Cerebellar nuclear complex (tissue), 1 donor: ENCODE measurements at places on chromosomes 7 and 10.
A peak's percentile ranks its signal among the peaks of the same experiment; 100 is the strongest.

DNA sequence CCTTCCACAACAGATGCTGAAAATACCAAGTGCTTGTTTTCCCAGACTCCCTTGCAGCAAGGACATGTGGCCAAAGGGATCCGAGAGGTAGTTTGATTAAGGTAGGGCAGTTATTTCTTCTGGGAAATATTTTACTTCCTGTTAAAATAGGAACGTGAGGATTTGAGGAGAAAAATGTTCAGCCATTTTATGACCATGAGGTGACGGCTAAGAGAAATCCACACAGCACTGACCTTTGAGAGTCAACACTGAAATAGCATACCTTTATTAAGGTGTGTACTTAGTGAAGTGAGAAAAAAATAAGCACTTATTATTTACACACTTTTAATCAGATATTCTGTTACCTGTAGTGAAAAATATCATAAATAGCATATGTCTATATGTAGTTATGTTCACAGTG is 133.9 kb downstream of the PPP1R3A start:
- no peak for DNase-seq

DNA sequence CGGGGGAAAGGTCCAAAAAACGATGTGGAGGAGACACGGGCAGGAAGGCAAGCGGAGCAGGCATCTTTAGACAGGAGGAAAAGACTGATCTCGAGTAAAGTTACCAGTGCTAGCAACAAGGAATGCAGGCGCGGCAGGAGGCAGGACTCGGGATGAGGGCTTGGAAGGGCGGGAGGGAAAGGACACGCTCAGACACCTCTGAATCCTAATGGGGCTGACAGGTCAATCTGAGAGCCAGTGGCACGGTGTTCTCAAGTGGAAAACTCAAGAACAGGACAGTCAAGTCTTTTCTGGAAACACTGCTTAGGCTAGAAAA is 155.3 kb upstream of the COBL start:
- no peak for DNase-seq

DNA sequence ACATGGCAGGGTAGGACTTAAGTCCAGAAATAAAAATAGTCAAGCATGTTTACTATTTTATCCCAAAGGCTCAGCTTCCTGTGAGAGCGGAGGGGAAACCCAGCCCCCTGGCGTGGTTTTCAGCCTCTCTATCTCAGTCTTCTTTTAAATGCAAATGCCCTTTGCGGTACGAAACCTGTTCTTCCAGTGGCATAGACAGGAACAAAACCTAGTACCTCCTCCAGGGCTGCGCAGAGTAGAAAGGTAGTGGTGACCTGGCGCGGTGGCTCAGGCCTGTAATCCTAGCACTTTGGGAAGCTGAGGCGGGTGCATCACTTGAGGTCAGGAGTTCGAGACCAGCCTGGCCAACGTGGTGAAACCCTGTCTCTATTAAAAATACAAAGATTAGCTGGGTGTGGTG is 181.3 kb upstream of the FOXK1 start:
- no peak for DNase-seq

DNA sequence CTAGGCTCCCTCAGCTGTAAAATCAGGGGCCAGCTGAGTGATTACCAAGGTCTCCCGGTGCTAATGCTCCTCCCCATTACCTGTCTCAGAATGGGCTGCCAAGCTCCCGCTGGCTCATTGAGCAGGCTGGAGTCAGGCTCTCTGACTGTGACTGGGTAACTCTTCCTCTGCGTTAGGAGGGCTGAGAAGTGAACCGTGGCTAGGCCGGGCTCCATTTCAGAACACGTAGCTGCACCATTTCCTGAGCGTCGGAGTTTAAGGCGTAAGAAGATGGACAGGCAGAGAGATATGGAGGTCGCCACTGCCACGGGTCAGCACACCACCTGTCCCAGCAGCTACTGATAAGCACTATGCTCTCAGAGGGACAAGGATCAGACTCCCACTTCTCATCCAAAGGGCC is 250.3 kb downstream of the TCERG1L start:
- DNase-seq, result no peak

DNA sequence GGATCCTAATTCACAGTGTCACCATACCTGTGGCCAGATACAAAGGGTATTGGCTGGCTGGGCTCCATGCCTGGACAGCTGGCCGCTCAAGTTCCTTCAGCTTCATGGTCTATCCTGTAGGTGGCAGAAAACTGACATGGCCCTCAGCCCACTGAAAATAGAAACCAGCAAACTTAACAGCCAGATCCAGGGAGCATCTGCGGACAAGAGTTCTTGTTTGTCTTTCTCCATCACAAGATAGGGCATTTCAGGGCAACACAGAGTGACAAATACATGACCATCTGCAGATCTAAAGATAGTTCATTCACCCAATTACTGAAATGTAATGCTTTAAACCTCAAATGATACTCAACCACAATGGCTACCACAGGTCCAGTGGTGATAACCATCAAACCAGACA is 2.8 kb downstream of the SEC31B start:
- no peak for DNase-seq

DNA sequence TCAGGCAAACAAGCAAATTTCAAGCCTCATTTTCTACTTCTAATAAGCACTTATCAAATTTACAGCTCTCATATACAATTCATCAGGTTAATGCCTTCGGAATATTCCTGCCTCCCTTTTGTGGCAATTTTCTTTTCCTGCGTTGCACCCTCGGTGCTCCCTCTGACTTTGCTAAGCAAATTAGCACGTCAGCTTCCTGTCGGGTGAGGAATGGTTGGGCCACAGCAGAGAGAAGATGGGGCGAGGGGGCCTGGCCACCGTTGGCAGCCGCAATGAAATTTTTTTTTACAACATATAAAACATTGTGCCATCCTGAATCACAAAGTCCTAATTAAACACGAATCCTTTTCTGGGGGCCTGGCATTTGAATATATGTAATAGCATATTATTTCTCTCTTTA is 28.1 kb downstream of the ELFN1 start:
- DNase-seq, result no peak

- DNase-seq, result peak; percentile 78
Observed at GRCh38 chr10:88347597-88348304, 235.4 kb downstream of the RNLS start.

DNA sequence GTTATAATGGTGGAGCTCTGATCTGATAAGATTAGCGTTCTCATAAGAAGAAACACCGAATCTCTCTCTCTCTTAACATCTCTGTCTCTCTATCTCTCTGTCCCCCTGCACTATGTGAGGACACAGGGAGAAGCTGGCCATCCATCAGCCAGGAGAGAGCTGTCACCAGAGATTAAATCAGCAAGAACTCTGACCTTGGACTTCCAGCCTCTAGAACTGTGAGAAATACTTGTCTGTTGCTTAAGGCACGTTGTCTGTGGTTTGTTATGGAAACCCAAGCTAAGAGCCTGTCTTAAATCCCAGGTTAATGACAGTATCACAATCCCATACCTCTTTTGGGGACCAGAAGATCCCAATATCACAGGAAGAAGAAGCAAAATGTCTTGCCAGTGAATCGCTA is 132.0 kb upstream of the AKR1E2 start:
- no peak for DNase-seq

DNA sequence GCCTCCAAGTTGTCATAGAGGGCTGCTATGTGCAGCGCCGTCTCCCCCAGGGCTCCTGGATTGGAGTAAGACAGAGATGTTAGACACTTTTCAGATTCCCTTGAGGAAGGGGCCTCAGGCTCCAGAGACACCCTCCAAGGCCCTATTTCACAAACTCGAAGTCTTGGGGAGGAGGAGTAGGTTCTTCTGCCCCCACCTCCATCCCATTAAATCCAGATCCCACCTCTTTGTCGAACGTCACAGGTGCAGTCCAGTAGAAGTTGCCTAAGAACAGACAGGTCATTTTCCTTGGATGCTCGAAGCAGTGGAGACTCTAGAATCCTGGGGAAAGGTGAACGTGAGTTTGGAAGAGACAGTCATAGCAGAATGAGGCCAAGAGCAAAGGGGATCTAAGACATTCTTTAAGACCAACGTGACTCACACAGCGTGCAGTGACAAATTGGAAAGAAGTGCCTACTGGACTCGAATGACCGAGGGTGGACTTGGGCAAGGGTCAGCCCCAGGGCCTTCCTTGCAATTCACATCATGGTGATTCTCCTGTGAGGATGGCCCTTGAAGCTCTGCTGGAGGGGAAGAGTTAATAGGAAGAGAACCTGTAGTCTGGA is 3.3 kb downstream of the TRPV5 start:
- no peak for DNase-seq

- no peak for DNase-seq
Observed at GRCh38 chr7:36521911-36522310, 132.2 kb downstream of the ANLN start.

DNA sequence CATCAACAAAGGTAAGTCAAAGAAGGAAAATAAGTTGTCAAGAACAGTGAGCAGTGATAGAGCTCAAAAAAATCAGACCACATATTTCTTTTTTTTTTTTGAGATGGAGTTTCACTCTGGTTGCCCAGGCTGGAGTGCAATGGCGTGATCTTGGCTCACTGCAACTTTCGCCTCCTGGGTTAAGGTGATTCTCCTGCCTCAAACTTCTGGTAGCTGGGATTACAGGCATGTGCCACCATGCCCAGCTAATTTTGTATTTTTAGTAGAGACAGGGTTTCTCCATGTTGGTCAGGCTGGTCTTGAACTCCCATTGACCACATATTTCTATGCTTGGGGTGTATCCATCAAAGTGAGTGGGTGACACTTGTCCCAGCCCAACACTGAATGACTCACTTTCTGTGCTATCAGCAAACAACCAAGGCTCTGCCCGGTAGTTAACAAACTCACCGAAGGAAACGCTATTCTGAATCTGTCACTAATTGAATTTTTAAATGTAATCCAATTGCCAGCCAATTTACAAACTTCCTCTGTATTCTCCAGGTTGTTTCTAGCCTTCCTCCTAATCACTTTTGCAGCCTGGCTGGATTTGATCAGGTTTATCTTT is 19.6 kb upstream of the SMNDC1 start:
- DNase-seq, result no peak

DNA sequence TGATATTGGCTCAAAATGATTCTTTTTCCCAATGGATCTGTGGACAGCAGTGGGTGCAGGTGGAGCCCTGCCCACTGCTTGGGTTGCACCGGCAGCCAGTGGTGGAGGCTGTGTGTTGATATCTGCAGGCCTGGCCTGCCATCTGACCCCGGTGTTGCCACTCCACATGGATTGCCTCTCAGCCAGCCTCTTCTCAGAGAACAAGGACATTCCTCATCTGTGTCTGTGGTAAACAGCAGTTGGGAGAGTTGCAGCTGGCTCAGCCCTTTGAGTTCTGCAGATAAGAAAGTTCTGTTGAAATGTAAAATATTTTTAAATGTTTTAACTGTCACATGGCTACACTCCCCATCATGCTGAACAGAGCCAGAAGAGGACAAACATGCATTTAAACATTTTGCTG is 374.9 kb upstream of the CELF2 start:
- no peak for DNase-seq

DNA sequence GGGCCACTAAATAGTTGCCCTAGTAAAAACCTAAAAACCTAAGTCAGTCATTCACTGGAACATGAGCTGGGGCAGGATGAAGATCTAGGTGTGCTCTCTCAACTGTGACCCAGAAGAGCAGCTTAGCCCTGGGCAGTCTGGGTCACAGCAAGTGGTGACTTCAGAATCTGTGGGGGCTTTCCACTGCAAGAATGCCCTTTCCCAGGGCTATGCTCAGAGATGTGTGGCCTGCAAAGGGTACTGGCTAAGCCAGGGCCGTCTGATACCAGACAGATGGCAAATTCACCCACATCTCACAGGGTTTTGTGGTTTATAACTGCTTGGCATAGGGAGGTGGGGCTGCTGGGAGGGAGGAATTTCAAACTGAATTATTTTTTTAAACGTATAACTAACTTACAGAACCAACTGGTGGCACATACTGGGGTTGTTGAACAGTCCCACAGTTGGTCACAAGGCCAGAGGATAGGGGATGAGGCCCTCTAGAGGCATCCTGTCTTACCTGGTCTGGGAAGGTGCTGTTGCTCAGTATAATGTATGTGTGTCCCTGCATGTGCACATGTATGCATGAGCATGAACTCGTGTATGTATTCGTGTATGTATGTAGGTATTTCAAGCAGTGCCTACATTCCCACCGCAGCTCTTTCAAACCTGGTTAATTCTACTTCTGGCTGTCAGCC is 63.2 kb downstream of the PRPF18 start:
- DNase-seq, result no peak

GRCh38 chr10:6579183-6579903 is 733 bp downstream of the PRKCQ start:
- no peak for DNase-seq

GRCh38 chr10:122457934-122458333 is 3.4 kb upstream of the HTRA1 start:
- DNase-seq, result no peak

DNA sequence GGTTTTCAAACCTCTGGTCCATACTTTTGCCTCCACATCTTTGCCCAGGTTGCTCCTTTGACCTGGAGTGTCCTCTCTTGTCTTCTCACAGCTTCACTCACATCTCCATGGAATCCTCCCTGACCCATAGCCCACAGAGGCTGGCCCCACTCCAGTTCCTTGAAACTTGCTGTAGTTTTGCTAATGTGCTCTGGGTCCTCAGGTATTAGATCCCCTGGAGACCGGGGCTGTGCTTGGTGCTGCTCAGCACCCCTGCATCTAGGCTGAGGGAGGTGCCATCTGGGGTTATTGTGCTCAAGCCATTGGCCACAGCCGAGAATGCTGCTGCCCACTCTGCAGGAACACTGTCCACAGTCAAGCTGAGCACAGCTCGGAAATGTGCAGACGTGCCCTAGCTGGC is 16.5 kb downstream of the KNDC1 start:
- DNase-seq, result no peak

GRCh38 chr10:78749200-78749599 is 319.6 kb upstream of the ZMIZ1 start:
- no peak for DNase-seq

- DNase-seq, result no peak
Observed at GRCh38 chr10:76353237-76353851, 921.9 kb downstream of the LRMDA start.

- peak; percentile 42 for DNase-seq
Observed at GRCh38 chr10:101291331-101292193, 62.3 kb upstream of the LBX1 start.

DNA sequence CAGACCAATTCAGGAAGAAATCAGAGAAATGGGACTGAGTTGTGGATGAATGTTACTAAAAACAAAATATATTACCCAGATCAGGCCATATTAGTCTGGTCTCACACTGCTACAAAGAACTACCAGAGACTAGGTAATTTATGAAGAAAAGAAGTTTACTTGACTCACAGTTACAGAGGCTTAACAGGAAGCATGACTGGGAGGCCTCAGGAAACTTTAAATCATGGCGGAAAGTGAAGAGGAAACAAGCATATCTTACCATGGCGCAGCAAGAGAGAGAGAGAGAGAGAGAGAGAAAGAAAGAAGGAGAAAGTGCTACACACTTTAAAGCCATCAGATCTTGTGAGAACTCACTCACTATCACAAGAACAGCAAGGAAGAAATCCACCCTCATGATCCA is 636.8 kb upstream of the GRM3 start:
- DNase-seq, result no peak

DNA sequence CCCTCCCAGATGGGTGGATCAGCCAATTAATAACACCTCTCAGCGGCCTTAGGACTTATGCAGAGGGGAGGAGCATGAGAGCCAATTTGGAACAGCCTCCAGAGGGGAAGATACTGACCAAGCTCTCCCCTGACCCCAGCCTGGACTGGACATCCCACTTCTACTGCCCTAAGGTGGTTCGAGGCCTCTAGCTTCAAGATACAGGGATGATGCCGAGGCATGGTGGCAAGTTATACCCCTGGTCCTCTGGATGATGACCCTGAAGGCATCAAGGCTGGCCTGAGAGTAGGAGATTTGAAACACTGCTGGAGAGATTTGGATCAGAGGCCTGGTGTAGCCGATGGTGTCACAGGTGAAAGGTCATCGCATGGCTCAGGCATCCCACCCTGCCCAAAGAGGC is 3.2 kb downstream of the CDH23 start:
- no peak for DNase-seq

- DNase-seq, result no peak
Observed at GRCh38 chr10:131905603-131906268, 4.9 kb downstream of the PPP2R2D start.
